ENCODE measurements at places on chromosomes 5 and 9.

DNA sequence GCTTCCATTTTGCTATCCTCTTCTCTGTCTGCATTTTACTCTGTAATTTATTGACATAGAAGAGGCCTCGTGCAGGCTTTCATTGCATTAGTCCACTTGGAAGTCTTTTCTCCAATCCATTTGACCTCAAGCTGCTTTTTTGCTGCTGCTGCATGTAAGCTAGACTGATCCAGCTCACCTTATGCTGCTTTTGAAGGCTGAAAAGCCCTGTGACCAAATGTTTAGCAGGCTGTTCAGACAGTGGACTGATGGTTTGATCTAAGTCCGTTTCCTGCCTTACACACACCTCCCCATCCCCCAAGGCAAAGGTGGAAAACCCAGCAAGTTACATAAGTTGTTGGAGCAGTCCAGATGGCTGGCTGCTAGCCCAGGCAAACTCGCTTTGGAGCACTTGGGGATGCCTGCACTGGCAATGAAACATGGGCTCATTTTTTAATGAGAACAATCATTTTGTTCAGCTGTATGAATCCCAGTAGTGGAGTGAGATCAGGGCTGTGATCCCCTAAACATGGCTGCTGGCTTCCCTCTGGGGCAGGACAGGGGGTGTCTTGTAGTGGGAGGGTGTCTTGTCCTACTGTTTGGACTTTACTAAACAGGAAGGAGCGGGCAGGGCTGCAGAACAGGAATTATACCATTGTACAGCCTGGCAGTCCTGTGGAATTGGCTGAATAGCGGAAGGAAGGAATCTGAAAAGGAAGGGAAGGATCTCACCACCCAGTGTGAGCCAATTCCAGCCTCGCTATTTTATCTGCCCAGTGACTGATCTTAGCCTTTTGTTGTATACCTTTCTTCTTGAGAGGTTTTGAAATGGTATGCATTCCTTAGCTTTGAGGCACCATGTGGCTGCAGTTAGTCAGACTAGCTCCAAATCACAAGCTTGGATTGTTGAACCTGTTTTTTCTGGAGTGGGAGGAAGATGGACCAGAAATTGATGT is 212.0 kb downstream of the ARHGAP26 start:
- no peak for DNase-seq

GRCh38 chr5:157862183-157862851 is 3.4 kb upstream of the CLINT1 start:
- no peak for DNase-seq

GRCh38 chr5:82356021-82356420 is 77.9 kb upstream of the RPS23 start:
- DNase-seq: no peak

DNA sequence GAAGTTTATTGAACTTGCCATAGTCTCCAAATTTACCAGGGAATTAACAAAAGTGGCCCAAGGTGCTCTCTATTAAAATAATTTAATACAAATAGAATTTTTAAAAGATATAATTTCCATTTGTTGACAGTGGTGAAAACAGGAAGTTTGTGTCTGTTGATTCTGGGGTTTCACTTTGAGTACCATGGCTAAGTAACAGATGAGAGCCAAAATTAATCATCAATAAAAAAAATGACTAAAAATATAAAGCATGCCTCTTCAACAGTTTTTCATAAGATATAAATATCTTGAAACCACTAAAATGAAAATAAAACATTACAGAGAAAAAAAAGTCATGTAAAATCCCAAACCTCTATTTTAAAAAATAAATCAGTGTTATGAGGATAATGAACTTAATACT is 49.8 kb downstream of the SGCD start:
- DNase-seq: no peak

- no peak for DNase-seq
Observed at GRCh38 chr5:169801324-169801777, 164.3 kb downstream of the DOCK2 start.

DNA sequence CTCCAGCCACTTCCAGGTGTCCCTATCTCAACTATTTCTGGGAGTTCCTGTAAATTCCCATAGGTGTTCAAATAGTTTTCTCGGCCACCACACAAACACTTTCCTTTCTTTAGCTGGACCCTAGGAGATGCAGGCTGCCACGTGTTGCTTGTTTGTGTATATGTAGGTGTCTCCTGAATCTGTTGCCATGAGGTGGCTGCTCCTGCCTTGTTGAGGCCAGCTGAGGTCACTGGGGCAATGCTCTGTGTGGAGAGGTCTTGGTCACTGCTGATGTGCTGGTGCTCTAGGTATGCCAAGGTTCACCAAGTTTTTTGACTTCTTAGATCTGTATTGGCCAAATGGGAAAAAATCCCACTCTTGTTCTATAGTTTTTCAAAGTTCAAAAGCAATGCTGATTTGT is 132.5 kb upstream of the CHD1 start:
- no peak for DNase-seq

DNA sequence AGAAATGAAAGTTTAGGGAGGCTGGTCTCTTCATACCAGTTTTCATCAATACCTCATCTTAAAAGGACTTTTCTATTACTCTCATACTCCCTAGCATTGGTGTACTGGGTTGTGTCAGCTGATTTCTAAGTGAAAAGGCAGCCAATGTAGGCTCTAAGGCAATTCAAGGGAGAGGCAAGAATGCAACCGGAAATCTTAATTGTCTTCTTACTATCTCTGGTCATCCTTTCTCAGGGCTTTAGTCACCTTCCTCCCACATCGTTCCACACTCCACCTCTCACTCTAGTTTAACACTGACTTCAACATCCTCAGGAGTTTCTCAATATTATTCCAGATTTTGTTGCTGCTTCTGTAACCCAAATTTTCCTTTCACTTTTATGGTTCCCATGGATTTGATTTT is 281.8 kb upstream of the RFX3 start:
- no peak for DNase-seq

DNA sequence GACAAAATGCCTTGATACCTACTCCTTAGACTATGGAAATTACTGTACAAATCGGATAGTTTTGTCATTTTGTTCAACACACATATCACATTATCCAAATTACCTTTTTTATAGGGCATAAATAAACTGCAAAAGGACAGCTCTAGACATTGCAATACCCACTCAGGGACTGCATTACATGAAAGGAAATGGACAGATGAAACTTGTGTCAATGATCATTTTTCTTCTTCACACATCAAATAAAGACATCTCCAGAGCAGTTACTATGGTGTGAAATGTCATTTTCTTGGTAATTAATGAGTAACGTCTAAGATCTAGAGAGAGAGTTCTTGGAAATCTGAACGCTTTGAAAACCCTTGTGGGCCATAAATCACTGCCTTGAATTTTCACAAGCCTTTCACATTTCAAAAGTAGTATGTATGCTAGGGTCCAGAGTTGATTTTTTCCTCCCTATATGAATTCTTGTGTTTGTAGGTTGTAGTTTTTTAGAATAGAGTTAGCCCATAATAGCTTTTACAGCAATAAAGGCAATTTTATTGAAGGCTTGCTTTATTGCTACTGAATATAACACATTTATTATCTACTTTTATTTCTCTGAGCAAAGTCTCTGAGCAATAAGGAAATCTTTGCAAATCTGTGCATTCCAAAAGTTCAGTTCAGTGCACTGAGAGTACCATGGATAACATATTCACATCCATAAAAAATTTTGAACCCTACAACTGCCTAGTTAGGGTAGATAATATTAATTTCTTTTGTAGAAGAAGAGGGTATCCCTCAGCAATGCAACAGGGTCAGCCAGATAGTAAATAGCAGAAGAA is 358.0 kb upstream of the PCSK5 start:
- no peak for DNase-seq

- DNase-seq: no peak
Observed at GRCh38 chr5:61162832-61163567, 732 bp upstream of the SMIM15 start.

DNA sequence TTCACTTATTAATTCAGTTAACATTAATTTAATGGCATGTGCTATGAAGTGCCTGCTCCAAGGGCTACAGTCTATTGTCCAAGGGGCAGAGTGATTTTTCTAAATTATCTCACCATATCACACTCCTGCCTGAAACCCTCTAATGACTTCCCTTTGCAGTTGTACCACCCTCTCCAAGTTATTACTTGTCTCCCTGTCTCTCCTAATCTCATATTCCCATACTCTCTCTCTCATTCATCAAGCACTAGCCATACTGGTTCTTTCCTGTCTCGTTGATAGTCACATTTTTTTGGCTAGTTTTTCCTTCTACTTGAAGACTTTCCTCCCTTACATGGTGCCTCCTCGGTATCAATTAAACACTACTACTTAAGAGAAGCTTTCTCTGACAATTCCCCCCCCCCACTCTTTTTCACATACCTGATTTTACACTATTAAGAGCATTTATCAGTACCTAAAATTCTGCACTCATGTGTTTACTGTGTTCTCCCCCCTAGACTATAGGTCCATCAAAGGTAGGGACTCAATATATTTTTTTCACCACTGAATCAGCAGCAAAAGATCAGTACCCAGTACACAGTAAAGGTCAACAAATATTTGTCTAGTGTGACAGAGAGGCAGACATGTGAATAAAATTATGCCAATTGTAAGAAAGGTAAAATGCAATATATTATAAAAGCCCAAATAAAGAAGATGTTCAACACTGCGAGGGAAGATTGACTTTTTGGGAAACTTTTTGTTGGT is 19.0 kb downstream of the RICTOR start:
- no peak for DNase-seq

- DNase-seq: no peak
Observed at GRCh38 chr5:62126090-62126489, 179.9 kb upstream of the KIF2A start.

GRCh38 chr5:141952020-141952419 is 6.0 kb downstream of the PCDH12 start:
- no peak for DNase-seq

GRCh38 chr5:63686938-63687337 is 275.3 kb downstream of the HTR1A start:
- no peak for DNase-seq

- no peak for DNase-seq
Observed at GRCh38 chr9:35948901-35949318, 9.0 kb downstream of the OR2S2 start.

- DNase-seq: no peak
Observed at GRCh38 chr9:77438653-77439052, 209.5 kb downstream of the GNA14 start.

- DNase-seq: no peak
Observed at GRCh38 chr9:97384406-97385262, 27.3 kb upstream of the TDRD7 start.

DNA sequence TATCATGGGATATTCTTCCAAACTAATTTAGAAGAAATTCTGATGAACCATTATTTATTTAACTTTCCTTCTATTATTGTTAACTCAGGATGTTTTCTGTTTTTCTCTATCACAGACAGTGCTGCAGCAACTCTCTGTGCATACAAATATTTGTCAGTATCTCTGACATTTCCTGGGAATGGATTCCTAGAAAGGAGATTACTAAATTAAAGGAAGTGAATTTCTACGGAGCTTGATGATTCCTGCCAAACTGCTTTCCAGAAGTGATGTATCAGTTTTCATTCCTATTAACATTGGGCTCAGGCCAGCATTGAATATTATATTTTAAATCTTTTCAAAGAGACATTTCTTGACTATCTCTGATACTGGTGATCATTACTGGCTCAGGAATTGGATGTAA is 26.0 kb upstream of the MAST4 start:
- DNase-seq: no peak

DNA sequence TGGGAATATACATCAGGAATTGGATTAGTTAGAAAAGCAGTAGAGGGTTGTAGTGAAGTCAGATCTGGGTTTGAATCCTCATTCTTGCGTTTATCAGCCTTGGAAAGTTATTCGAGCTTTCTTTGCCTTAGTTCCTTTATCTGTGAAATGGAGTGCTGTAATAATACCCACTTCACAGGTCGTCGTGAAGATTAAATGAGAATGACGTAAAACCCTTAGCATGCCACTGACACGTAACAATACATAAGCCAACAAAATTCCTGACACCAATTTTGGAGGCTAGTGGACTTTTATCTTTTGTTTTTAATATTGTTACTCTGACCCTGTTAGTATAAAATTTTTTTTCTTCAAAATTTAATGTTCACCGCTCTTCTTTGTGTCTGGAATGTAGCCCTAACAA is 3.4 kb downstream of the SKP2 start:
- DNase-seq: no peak

Data from activated T-helper 9 cell treated with anti-CD3 and anti-CD28 coated beads, Interleukin-2, amount 50 U/mL, for 16 hours (primary cell).